ENCODE measurements at places on chromosomes 1 and 21. TPM values are rescaled to one million over a fixed set of nuclear protein-coding genes. Genes with fewer than 3 reads are reported as not detected.
A peak's percentile ranks its signal among the peaks of the same experiment; 100 is the strongest.

- no peak for ATAC-seq
Observed at GRCh38 chr1:100455478-100456072, 82.4 kb upstream of the GPR88 start.

- no peak for ATAC-seq
Observed at GRCh38 chr1:170204121-170204520, 58.4 kb downstream of the NTMT2 start.

OR10J1 gene
- total RNA-seq: not detected

- ATAC-seq: no peak
Observed at GRCh38 chr1:110165761-110166231, 15.5 kb downstream of the SLC6A17 start.

DNA sequence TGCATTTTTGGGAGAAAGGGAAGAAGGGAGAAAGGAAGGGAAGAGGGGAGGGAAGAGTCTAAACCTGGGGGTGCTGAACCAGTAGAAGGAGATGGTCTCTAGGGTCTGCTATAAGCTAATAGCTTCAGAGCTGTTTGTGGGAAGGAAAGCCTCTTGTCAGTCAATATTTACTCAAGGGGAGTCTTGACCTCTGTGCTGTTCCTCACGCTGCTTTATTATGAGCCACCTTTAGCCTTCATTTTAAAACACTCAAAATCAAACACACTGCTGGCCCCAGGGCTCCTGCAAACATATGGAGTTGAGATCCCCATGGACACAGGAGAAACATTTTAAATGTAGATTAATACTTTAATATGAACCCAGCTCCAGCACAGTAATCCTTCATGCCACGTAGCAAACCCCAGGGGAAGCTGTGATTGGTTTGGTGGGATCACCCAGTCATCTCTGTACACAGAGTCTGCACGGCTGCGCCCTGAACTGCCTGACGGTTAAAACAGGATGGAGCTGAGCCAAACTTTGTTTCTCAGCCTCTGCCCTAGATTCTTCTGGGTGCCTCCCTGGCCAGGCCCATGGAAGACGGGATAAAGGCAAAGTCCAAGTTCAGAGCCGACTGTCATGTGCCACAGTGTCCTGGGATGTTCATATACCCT, 40.2 kb upstream of the VWA5B1 start:
- peak; percentile 58 for ATAC-seq

OR2L8 gene
- total RNA-seq: not detected

MFSD2A gene
- total RNA-seq: 1.9 TPM

DNA sequence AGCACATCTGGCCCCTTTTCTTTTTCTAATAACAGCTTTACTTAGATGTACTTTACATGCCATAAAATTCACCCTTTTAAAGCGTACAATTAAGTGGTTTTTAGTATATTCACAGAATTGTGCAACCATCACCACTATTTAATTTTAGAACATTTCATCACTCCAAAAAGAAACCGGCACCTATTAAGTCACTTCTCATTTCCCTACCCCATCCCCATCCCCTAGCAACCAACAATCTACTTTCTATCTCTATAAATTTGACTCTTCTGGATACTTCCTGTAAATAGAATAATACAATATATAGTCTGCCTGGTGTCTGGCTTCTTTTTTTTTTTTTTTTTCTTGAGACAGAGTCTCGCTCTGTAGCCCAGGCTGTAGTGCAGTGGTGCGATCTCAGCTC, 59.5 kb upstream of the ENAH start:
- ATAC-seq: no peak

DNA sequence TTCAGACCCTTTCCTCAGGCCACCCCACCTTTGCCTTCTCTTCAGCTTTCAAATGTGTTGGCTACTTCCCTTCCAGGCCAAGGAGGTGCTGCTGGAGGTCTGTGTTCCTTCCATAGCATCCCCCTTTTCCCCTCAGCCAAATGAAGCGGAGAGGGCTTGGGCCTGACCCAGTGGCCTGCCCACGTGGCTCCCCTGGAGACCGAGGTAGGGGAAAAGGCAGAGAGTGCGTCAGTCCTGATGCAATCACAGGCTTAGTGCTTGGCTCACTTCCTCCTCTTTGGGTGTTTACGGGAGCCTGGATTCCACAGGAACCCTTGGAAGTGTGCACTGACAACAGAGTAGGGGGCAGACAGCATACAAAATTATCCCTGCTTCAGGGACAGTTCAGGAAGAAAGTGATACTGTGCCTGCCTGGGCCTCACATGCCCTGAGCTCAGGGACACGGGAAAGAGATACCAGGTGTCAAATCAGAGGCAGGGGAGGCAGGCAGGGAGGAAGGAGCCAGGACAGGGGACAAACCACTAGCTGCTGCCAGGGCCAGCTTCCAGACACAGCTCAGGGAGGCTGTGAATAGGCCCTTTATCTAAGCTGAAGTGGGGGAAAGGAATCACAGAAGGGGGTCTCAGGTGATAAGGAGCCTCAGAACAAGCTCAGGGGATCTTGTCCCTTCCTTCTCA, 16.6 kb upstream of the PTP4A2 start:
- ATAC-seq: peak; percentile 97

S100A2 gene
- total RNA-seq: 7.6 TPM

- ATAC-seq: peak; percentile 85
Observed at GRCh38 chr1:36285443-36286101, 20.6 kb upstream of the SH3D21 start.

DNA sequence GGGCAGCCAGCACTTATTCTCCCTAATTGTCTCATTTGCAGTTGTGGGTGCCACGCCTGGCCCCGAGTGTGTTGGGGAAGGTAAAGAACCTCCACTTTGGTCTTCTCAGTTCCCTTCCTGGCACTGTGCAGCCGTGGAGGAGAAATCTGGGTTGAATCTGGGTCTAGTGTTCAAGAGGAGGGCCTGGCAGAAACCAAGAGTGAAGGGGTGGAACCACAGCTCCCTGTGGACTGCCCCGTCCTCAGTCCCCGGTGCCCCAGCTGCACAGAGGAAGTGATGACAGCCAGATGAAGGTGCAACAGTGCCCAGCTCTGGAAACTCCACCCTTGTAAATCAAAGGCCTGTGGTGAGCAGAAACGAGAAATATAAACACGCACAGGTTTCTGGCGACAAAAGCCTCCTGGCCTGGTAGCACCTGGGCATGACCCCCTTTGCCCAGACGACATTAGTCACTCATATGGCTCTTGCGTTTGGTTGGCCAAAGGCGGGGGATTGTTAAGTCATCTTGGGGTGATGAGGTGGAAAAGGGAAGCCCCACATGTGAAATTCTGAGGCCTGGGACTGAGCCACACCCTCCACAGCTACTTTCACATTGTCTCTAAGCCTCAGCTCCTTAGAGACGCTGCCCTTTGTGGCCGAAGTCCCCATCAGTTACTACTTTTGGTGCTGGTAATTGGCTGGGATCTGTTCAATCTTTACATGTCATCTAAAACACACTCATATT, 4.2 kb upstream of the ECE1 start:
- ATAC-seq: no peak

DNA sequence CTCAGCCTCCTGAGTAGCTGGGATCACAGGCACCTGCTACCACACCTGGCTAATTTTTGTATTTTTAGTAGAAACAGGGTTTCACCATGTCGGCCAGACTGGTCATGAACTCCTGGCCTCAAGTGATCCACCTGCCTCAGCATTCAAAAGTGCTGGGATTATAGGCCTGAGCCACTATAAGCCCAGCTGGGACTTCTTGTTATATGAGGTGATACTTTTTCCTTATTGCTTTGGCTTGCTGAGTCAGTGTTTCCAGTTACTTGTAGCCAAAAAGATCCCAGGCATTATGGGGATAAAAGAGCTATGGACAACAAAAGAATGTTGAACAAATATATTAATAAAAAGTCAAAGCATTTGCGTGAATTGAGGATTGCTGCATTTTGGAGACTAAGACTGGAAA, 69.9 kb upstream of the LPGAT1 start:
- ATAC-seq: no peak

DNA sequence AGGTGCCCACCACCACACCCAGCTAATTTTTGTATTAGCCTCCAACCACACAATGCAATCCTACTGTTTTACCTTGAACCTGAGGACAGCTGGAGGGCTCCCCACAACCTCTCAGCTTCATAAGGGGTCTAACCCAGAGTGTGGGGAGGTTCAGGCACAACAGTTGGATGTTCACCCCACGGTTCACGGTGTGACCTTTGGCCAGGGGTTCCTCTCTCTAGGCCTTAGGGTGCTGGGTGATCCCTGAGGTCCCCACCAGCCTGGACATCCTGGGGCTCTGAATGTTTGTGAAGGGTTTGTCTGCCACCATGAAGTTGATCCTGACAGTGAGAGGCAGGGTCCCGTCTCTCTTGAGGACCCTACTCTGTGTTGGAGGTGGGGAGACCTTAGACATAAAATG, 3.9 kb downstream of the ACOT11 start:
- ATAC-seq: no peak

GRCh38 chr1:44826375-44827196, 16.5 kb downstream of the PTCH2 start:
- ATAC-seq: peak; percentile 75

DNA sequence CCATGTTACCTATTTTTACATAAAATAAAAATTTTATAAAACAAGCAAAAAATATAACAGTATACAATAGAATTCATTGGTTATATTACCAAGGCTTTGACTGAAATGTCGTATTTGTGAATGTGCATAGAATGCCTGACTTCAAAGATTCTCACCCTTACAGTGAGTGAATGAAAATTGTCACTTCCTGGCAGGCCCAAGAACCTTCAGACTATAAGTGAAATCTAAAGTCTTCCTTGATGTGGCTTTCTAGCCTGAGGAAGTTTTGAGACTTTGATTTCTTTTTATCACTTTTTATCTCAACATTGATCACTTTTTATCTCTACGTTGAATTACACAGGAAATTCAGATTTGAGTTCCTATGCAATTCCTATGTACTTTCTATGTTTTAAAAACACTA, 104.7 kb upstream of the KIAA0040 start:
- no peak for ATAC-seq

DNA sequence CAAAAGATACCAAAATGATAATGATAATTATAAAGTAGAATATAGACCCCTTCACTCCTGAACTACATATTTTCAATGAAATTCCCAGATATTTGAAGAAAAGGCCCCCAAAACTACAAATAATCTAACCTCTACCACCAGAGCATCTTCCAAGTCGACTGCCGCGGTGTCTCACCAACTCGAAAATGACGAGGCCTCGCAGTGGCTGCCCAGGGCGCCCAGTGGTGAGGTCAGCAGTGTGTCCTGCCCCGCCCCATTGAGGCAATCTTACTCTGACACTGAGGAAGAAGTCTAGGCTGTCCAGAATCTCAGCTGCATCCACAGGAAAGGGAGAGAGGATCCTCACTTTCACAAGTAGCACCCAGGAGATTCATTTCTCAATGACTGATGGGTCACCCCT, 5.2 kb downstream of the DUSP10 start:
- ATAC-seq: no peak

APCS gene
- not detected for total RNA-seq

DNA sequence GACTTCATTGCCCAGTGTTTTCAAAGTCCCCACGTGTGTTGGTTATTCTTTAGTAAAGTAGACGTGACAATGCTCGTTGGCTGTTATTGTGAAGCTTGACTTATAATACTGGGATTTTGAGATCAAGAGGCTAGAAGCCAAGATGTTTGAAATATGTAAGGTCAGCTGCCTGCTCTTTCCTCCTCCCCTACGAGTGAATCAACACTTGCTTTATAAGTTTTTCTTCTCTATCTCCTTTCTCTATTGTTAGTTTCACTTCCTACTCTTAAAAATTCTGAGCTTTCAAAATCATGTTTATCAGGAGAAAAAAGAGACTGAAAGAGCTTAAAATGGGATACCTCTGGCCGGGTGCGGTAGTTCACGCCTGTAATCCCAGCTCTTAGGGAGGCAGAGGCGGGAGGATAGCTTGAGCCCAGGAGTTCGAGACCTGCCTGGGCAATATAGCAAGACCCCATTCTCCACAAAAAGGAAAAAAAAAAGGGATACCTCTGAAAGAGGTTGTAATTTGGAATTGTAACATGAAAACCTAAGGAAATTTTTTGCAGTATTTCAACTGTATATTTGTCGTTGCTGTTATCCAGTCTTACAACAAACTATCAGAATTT, 72.0 kb downstream of the EPB41 start:
- no peak for ATAC-seq

DNA sequence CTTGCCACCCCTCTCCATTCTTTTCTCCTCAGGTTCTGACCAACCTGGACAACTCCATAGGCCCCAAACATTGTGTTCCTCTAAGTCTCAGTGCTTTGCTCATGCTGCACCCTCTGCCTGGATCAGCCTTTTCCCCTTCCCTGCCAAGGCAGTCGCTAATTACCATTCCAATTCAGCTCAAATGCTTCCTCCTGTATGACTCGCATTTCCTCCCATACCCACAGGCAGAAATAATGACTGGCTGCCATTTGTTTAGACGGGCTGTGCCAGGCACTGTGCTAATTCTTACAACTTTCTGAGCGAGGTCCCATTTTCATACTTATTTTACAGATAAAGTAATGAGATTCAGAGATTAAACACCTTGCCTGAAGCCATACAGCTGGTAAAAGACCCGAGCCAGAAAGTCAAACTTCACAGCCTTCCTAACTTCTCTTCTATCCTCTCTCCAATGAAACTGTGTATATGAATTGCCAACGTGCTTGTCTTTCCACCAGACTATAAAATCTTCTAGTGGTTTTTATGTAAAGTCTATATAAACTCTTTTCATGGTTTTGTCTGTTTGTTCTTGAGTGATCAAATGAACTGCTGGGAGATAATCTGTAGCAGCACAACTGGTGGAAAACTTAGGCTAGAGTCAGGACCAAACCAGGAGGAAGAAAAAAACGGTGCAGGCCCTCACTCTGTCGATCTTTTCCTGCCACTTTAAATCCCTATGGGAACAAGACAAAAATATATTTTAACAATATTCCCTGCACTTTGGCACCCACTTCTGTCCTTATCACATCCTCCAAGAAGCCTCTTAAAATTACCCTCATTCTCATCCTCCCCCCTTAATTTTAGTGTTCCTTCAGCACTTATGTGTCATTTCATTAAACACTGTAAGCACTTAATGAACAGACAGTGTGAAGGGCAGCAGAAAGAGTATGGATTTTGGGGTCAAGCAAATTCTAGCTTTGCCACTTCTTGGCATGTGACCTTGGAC, 33.7 kb downstream of the RAB3B start:
- no peak for ATAC-seq

DNA sequence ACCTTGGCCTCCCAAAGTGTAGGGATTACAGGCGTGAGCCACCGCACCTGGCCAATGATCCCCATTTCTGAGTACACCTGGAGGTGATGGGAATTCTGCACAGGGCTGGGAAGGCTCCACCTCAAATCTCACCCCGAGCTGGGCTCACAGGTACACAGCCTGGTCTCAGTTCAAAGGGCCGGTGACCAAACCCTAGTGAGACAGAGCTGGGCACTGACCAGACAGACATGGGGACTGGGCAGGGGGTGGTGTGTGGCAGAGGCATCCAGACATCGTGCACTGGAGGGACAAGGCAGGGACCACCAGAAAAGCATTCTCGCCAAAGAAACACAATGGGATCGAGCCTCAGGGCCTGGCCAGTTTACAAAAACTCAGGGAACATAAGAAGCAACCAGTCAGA, 17.2 kb downstream of the LSS start:
- no peak for ATAC-seq
